Activated T-cell treated with anti-CD3 and anti-CD28 coated beads for 1 hour (primary cell): ENCODE measurements at places on chromosomes 5 and 9.

- DNase-seq = no peak
Observed at GRCh38 chr9:79289856-79290255, 281.9 kb upstream of the TLE4 start.

- peak; percentile 83 for DNase-seq
Observed at GRCh38 chr5:177303121-177303924, at the start of the genes PRELID1 and RAB24. Gene PRELID1, plus strand, starts transcription at chr5:177303799. Its CDS starts 187 bp downstream, at chr5:177303986. Gene RAB24, minus strand, starts transcription at chr5:177303719. Its CDS starts 431 bp downstream, at chr5:177303288.

DNA sequence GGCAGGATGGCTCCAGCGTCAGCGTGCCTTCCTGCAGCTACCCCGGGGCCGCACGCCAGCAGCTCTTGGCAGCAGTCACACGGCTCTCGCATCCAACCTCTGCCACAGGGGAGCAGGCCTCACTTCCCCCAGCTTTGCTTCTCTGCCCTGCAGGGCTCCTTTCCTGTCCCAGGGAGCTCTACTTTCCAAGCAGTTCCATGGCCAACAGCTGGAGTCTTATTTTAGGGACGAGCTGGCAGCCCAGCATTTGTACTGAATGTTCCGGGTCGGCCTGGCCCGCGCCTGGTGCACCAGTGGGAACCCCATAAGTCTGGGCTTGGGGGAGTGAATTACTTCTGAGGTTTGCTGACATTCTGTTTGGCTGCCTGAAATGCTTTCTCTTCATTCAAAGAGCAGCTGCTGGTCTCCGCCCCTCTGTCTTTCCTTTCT is 34.6 kb downstream of the GADD45G start:
- DNase-seq = no peak

DNA sequence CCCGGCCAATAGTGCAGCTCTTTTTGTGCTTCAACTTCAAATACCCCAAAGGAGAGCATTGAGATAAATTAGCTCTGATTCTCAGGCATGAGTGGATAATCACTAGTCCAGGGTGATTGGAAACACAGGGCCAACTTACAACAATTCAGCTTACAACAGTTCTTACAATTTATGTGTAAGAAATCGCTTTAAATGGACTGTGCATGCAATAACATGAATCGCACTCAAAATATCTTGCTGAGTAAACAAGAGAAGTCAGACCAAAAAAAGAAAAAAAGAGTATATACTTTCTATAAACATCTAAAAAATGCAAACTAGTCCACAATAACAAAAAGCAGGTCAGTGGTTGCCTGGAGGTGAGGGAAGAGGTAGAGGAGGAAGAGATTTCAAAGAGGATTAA is 150.6 kb upstream of the EDIL3 start:
- DNase-seq = no peak

GRCh38 chr9:38343037-38343436 is 49.5 kb upstream of the ALDH1B1 start:
- no peak for DNase-seq

GRCh38 chr9:33273266-33273971 is 8.6 kb downstream of the CHMP5 start:
- DNase-seq = no peak

- DNase-seq = no peak
Observed at GRCh38 chr5:163350083-163350482, 87.3 kb upstream of the CCNG1 start.

DNA sequence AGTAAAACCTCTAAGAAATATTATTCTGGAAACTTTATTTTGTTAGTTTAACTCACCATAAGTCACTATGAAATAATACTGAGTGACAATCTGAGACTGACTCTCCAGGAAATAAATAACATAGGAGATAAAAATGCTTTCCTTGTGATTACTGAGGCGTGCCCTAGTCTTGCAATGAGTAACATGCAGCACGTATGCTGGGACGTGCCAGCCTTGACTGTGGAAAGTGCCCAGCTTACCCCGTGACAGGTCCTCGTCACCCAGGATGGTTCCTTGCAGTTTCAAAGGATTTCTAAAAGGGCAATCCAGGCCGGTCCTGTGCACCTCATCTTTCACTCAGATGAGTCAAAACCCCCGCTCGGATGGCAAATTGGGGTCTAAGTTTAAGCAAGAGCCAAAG is 720.8 kb upstream of the ADAMTS16 start:
- DNase-seq = no peak

DNA sequence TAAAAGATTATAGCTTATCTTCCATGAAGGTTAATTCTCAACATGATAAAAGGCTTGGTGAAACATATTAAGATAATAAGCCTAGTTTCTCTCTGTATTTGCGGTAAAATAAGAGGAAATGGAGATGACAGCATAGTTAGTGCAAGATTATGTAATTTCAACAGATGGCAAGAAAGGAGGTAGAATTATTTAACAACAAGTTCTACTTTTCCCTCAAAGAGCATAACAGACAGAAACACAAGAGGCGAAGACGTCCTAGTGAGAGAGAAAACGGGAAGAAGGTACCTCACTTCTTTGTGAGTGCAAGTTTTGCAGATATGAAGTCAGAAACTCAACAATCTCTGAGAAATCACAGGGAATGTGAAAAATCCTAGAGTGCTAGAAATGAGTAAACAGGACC is 144.8 kb upstream of the ADCY2 start:
- no peak for DNase-seq

DNA sequence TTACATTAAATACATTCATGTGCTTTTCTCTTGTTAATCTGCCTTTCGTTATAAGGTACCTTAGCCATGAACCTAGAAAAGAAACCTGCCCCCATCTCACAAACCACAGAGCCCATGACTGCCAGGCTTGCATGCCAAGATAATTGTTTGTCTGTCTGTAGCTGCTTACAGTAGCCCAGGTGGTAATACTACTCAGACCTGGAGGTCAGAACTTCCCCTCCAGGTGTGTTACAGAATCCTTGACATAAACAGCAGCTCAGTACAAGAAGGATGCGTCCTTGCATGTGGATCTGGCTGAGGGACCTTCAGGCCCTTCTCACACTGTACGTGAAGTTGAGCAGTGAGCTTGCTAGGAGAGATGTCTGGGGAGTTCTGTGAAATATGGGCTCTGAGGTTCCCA is 291.4 kb downstream of the CSNK1G3 start:
- no peak for DNase-seq

DNA sequence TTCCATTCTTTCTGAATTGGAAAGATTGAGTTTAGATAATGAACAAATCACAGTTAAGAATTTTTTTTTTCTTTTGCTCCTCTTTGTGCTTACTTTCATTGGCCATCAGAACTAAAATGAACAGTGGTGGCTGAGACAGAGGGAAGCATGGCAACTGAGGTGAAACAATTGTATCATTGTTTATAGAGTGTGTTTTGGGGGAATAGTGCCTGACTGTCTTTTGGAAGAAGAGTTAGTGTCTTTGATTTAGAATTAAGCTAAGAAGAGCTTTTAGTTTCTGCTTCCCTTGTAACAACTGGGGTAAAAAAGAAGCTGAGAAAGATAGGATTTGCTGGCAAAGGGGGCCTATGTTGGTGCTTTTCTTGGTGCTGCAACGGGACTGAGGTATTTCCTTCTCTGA is 24.0 kb downstream of the HSD17B4 start:
- DNase-seq = no peak

DNA sequence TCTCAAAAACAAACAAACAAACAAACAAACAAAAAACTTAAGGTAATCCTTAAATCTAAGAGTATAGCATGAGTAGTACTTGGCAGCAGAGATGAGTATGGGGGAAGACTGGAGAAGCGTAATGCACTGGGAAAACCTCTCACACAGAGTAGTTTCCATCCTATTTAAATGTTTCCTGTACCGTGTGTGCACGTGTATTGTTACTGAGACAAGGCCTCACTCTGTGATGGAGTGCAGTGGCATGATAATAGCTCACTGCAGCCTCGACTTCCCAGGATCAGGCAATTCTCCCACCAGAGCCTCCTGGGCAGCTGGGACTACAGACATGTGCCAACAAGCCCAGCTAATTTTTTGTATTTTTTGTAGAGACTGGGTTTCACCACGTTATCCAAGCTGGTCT is 2.9 kb downstream of the UIMC1 start:
- no peak for DNase-seq

- DNase-seq = no peak
Observed at GRCh38 chr5:131303537-131303936, 39.7 kb downstream of the CDC42SE2 start.

DNA sequence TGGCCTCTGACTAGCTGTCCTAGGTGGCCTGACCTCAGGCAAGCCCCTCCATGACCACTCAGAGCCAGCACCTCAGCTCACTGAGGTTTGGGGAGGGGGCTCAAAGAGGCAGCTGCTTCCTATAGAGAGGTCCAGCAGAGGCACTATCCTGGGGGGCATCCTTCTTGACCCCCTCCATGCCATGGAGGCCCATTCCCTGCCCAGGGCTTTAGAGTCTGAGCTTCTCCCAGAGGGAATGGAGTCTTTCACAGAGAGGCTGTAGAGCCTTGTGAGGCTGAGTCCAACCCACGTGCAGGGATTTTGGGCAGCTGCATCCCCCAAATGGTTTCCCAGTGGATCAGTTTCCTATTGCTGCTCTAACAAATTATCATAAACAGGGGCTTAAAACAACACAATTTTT is 16.9 kb downstream of the IRF1 start:
- DNase-seq = no peak

- no peak for DNase-seq
Observed at GRCh38 chr5:158565017-158565789, 534.5 kb downstream of the EBF1 start.
